ENCODE measurements at places on chromosomes 1 and 21.

DNA sequence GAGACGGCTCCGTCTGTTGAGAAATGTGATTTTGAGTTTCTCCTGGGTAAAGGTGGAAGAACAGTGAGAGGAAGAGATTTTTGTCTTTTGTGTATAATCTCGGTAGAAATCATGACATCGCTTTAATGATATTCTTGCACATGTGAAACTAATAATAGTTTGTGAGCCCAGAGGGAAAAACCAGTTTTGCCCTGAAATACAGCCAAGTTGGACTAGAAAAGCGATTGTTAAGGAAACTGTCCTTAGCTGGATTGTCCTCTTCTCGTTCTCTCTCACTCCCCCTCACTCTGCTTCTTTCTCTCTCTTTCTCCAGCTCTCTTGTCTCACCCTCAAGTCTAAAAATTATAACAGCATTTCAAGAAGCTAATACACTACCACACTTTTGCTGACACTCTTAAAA is 17.1 kb downstream of the KCNJ6 start:
- no peak for DNase-seq

DNA sequence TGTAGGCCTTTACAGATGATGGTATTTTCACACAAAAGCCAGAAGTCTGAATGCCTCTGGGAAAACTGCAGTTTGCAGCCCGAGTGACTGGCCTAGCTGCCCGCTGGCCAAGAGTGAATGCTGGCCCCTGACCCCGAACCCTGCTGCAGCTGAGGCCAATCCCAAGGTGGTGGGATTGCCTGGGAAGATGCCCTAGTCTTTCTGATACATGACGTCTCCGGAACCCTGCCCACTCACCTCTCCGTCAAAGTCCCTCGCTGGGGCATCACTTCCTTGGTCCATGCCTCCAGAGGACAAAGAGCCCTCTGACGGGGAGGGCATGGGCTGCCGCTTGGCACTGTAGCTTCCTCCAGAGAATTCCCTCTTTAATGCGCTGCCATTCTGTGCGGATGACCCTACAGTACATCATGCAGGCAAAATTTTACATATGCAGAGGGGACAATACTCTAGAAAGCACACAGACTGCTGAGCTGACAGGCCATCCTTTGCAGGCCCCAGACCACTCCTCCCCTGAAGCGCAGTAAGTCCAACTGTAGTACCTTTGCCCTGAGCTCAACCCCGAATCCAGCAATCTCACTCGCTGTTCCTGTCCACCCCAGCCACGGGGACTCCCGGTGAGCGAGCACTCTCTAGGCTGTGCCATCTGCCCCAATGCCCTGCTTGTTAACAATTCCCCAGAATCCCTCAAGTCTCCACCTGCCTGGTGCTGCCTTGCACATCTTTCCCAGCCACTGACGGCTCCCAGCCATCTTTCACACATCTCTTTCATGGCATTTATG is 54.7 kb downstream of the COQ8A start:
- no peak for DNase-seq

DNA sequence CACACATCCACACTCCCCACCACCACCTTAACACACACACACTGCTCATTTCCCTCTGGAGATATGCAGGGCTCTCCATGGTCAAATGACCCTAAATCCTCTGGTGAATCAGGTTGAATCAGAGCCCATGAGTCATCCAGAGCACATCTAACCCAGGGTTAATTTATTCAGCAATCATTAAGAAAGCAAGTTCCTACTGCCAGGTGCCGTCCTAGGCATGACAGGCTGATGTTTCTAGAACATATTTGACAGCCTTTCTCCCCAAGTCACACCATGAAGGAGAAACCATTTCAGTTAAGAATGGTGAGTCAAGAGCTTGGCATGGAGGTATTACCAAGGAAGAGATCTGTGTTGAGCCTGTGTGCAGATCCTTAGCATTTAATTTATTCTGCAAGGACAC is 194.3 kb upstream of the CAMK1G start:
- DNase-seq, result no peak

- DNase-seq, result no peak
Measured at GRCh38 chr1:180415985-180416633, 86.3 kb downstream of the ACBD6 start.

DNA sequence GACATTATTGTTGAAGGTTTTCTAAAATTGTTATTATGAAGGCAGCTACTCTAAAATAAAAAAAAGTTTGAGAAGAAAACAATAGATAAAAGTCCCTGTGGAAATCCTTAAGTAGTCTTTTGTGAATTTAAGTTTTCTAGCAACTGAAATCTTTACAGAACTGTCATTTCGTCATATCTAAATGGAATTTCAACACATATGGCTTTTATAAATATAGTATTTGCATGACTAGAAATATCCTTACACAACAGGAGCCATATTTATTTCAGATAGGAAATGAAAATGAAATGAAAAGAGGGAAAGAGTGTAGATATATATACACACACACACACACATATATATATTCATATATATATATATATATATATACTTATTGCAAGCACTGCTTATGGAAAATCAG is 204.7 kb upstream of the RGS18 start:
- no peak for DNase-seq

DNA sequence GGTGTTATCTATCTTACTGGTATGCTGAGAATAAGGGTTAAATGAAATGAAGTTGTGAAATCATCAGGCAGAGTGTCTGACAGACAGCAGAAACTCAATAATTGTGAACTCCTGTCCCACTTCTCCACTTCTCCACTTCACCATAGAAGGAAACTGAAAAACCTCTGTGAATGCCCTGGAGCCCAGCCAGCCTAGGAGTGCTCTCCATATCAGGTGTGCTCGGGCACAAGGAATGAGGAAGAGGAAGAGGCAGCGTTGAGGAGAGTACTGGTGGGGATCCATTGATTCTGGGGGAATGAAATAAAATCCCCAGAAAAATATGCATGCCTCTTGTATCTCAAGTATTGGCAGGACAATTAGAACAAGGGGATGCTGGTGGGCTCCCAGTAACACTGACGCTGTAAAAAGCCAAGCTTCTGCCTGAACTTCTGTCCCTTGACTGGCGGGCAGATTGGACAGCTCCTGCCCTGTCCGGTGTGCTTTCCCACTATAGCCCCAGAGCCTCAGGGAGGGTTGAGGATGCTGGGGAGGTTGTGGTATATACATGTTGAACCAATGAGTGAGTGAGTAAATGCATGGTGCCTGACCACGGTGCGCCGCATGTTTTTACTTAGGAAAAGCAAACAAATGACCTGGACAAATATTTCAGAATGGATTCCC is 47.7 kb downstream of the NMNAT2 start:
- DNase-seq, result no peak

DNA sequence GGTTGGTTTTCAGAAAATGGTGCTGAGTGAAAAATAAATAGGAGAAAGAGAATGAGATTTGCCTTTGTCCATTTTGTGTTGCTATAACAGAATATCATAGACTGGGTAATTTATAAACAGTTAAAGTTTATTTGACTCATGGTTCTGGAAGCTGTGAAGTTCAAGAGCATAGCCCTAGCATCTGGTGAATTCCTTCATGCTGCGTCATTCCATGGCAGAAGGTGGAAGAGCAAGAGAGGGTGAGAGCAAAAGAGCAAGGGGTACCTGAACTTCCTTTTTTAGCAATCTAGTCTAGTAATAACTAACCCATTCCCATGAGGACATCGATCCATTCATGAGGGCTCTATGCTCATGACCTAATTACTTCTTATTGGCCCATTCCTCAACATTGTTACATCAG is 209.1 kb upstream of the ZP4 start:
- no peak for DNase-seq

GRCh38 chr1:36570478-36571060 is 87.9 kb upstream of the CSF3R start:
- DNase-seq, result no peak

GRCh38 chr21:21612466-21612865 is 614.3 kb downstream of the NCAM2 start:
- DNase-seq, result no peak

DNA sequence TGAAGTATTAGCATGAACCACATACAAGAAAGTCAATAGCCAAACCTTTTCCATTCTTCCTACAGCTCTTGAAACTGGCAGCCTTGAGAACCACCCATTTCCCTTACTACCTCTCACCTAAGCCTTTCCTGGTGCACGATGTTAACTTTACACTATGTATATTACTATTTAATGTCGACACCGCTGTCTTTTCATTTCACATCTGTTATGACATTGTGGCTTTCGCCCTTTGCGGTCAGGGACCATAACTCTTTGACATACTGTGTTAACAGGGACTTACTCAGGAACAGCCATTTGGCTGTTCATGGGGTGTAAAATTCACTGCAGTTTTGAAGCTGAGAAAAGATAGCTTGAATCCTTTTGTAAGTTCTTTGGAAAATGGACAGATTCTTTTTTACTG is 21.1 kb upstream of the GPR88 start:
- no peak for DNase-seq

GRCh38 chr1:206646504-206646903 is 11.2 kb downstream of the DYRK3 start:
- no peak for DNase-seq

- DNase-seq, result no peak
Measured at GRCh38 chr1:101356604-101357443, 120.0 kb downstream of the S1PR1 start.

- DNase-seq, result no peak
Measured at GRCh38 chr21:35005560-35006224, 43.4 kb downstream of the RUNX1 start.

GRCh38 chr21:45542667-45543370 is 579 bp upstream of the SLC19A1 start:
- DNase-seq, result no peak

DNA sequence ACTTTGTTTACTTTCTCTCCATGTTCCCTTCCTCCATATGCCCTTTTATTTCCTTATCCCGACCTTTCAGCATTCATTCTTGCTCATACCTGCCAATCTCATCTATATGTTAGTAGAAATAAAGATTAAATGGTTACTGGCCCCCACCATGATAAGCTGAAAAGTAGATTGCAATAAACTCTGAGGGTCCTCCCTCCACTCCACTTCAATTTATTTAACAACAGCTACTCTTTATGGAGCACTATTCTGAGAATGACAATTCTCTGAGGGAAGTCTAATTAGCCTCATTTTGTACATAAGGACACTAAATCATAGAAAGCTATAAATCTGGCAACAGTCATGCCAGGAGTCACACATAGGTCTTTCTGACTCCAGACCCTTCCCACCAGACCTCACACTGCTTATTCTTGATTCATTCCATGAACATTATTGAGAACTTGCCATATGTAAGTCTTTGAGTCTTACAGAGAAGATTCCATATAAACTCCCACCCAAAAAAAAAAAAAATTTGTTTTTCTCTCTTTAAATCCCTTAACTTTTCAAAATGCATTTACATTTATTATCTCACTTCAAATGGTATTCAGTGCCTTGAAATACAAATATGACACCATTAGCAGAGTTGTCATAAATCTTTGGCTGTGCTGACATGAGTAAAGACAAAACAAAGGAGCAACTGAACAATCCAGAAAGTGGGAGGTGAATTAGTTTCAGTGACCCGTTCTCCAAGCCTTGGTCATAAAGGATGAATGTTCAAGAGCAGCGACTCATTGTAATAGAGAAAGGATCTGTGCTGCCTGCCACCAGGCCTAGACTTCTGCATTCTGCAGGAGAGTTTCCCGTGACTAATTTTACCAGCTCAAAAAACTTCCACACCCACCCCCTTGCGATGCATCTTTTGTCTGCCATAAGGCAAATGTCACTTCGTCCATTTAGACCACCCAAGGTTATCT is 28.5 kb downstream of the PALMD start:
- DNase-seq, result no peak

- DNase-seq, result no peak
Measured at GRCh38 chr1:165387505-165387904, 31.0 kb upstream of the LMX1A start.

- no peak for DNase-seq
Measured at GRCh38 chr21:27700974-27701614, 734.2 kb upstream of the ADAMTS5 start.

- DNase-seq, result no peak
Measured at GRCh38 chr1:243834130-243834529, 15.9 kb downstream of the AKT3 start.
